ENCODE measurements at places on chromosomes 4 and X.

GRCh38 chr4:81694176-81694913 is 222.6 kb upstream of the RASGEF1B start:
- no peak for DNase-seq

- no peak for DNase-seq
Measured at GRCh38 chrX:119479845-119480244, 11.6 kb downstream of the SLC25A5 start.

DNA sequence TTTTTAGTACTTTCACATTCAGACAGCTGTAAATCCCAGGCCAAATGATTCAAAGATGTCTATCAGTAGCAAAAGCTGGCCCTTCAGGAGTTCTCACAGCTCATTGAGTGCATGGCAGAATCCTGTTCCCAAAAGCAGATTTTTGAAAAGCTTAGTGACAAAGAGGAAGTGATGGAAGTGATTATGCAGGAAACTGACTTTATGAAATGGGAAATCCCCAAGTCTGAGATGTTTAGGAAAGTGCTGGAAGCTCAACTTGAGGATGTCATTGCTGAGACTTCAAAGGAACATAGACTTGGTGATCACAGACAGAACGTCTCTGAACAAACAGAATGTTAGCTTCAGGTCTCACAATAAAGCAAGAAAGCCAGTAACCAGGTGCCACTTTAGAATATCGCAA is 51.0 kb upstream of the CFAP47 start:
- no peak for DNase-seq

GRCh38 chrX:110750526-110751189 is 45.0 kb downstream of the CHRDL1 start:
- DNase-seq: no peak

GRCh38 chr4:118881512-118882146 is 7.0 kb upstream of the SYNPO2 start:
- DNase-seq: no peak

DNA sequence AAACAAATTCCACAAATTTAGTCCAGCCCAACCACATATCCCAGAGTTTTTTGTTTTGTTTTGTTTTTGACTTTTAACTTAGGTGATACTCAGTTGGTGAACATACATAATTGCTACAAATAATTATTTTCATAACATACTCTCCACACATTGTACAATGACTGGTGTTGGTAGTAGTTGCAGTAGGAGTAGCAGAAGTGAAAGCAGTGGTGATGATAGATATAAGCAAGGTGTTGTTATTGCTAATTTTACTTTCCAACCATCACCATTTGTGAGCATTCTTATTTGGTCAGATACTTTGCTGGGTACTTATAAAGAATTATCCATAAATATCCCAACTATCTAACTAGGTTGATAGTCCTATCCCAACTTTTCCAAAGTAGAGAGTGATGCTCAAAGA is 47.3 kb downstream of the ARHGAP24 start:
- no peak for DNase-seq
